ENCODE measurements at places on chromosomes 2 and 18. TPM values are rescaled to one million over a fixed set of nuclear protein-coding genes. Genes with fewer than 3 reads are reported as not detected.

GRCh38 chr2:159094173-159094737 lies 125.8 kb downstream of the TANC1 start:
- peak; percentile 69 for DNase-seq

GRCh38 chr2:2877427-2877826 lies 500.2 kb downstream of the EIPR1 start:
- no peak for DNase-seq

GRCh38 chr2:11938196-11938595 lies 191.8 kb downstream of the LPIN1 start:
- DNase-seq, result no peak

GRCh38 chr2:23312996-23313606 lies 71.9 kb upstream of the KLHL29 start:
- no peak for DNase-seq

GRCh38 chr2:231715988-231716616 lies 7.8 kb downstream of the PTMA start:
- DNase-seq, result no peak

The CYP27A1 gene
- 28.6 TPM for total RNA-seq

DNA sequence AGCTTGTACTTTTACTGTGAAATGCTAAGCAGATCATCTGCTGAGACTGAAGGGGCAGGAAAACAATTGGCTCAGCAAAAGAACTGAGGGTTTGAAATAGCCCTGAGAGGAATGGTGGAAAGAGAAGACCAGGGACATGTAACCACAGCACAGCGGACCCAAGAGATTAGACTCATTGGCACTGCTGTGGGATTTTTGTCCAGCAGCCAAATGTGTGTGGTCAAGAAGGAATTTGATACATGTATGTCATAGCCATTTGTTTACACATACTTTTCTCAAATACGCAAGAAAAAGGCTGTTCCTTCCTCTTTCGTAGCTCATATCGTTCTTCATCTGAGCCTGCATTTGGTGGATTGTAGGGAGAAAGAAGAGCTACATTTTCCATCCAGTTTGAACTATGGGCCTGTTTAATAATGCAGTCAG lies 73.8 kb downstream of the TRABD2A start:
- DNase-seq, result peak; percentile 16

DNA sequence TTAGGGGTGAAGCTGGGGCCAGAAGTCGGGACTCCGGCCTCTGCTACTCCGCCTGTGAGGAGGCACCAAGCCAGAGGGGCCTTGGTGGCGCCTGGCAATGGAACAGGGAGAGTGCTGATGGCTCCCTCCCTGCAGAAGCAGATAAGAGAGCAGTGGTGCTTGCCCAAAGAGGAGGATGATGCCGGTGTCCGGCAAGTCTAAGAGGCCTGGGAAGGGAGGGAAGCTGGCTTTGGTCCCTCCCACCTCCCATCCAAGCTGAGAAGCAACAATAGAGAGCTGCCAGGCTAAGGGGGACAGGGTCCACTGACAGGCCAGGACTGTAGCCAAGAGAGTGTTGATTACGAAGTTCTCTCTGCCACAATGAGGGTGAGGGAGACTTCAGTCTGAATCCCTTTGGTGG lies 479.5 kb downstream of the TNS1 start:
- no peak for DNase-seq

GRCh38 chr2:39679805-39680204 lies 14.1 kb downstream of the TMEM178A start:
- no peak for DNase-seq

The LINC00305 gene
- total RNA-seq, result not detected

- DNase-seq, result no peak
These were observed 741.4 kb upstream of the LRRTM4 start for GRCh38 chr2:78263571-78263970.

The G6PC2 gene
- total RNA-seq, result not detected

GRCh38 chr18:39208190-39208589 lies 1642.6 kb upstream of the CELF4 start:
- no peak for DNase-seq

- no peak for DNase-seq
These were observed 1.1 kb upstream of the SATB2 start for GRCh38 chr2:199458806-199459285.

GRCh38 chr2:239724851-239725550 lies 300.1 kb downstream of the NDUFA10 start:
- no peak for DNase-seq

DNA sequence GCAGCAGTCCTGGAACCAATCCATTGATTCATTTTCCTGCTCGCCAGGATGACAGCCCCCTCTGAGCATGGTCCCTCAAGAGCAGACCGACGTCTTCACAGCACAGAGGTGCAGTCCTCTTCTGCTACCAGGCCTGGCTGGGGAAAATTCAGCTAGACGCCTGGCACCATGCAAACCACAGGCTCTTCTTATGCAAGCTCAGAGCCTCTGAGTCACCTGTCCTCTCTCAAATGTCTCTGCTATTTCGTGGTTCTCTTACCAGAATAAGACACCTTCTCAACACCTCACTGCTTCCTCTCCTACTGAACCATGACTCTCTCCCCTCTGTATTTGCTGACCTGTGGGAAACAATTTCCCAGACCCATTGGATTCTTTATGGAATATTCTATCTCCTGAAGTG lies 79.8 kb upstream of the CYRIA start:
- peak; percentile 74 for DNase-seq

The CEP76 gene
- 21.2 TPM for total RNA-seq

The UGT1A7 gene
- not detected for total RNA-seq

The ZAP70 gene
- total RNA-seq, result not detected

GRCh38 chr2:150919901-150920300 lies 341.8 kb downstream of the RBM43 start:
- DNase-seq, result peak; percentile 38

DNA sequence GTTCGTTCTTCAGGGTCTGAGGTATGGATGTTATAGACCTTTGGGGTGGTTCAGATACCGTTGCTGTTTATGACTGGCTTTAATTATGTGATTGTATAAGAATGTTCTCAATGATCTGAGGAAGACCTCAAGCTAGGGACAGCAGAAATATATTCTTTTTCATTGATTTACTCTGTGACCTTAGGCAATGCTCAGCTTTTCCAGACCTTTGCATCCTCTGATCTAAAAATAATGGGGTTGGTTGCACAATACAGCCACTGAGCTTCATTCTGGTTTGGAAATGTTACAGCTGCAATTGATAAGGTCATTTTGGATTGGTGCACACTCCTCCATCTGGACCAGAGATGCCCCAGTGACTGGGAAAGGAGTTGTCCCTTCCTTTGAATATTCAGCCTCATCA lies 17.2 kb upstream of the CABYR start:
- DNase-seq, result no peak

GRCh38 chr2:160405077-160405867 lies 88.3 kb downstream of the RBMS1 start:
- no peak for DNase-seq

- no peak for DNase-seq
These were observed 123.0 kb upstream of the FANCL start for GRCh38 chr2:58364098-58364497.

- DNase-seq, result no peak
These were observed 35.4 kb downstream of the ZNF804A start for GRCh38 chr2:184633726-184634125.
